Smooth muscle cell of the umbilical artery (primary cell): ENCODE measurements at places on chromosomes 5 and 9. TPM values are rescaled to one million over a fixed set of nuclear protein-coding genes. Genes with fewer than 3 reads are reported as not detected.

Gene PCDHAC1
- 0.09 and 0.30 TPM in 2 replicates for total RNA-seq

Gene MVB12B
- total RNA-seq: 5.3 and 6.0 TPM in 2 replicates

Gene LURAP1L
- 9.0 and 33.0 TPM in 2 replicates for total RNA-seq

Gene SERINC5
- total RNA-seq: 9.5 and 15.0 TPM in 2 replicates

Gene SPATA31A7
- not detected in 2 replicates for total RNA-seq

Gene GABRP
- not detected in 2 replicates for total RNA-seq

Gene FREM1
- total RNA-seq: 0.09 and 0.59 TPM in 2 replicates

Gene CSF2
- total RNA-seq: 1.2 TPM in 1 of 2 replicates, not detected in the other

Gene WDR31
- 1.2 and 2.1 TPM in 2 replicates for total RNA-seq

Gene GADD45G
- 0.51 and 1.8 TPM in 2 replicates for total RNA-seq

Gene UGT3A1
- not detected in 2 replicates for total RNA-seq
